ENCODE measurements at places on chromosomes 4 and X.

GRCh38 chr4:22463179-22463578 is 52.7 kb downstream of the ADGRA3 start:
- DNase-seq: no peak

DNA sequence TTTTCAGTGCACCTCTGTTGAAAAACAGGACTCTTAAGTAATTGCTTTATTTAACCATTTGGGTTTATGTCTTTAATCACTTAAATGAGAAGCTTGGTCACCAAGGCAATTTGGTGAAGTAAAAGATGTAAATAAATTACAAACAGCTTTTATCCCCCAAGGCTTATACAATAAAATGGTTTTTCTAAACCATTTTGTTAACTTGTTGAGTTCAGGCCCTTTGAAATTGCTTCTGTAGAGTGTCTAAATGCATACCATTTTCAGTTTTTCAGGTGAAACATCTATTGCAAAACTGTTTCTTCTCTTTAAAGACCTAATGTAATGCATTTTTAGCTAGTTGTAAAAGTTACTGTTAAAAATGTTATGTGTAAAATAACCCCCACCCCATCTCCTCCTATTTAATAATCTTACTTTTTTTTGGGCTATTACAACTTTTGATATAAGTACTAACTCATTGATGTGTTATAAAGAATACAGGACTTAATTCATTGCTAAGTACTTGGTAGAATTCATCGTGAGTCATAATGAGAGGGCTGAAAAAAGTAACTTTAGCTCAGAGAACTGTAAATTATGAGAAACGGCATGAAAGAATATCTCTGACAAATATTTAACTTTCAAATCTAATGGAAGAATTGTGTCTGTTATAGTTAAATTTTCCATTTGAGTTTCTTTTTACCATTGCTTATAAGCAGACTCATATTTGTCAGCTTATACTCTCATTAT is 4.5 kb downstream of the RAPGEF2 start:
- no peak for DNase-seq

- DNase-seq: no peak
Observed at GRCh38 chrX:151703487-151703886, 8.2 kb downstream of the PRRG3 start.

GRCh38 chrX:56314334-56314733 is 82.2 kb downstream of the KLF8 start:
- DNase-seq: no peak

GRCh38 chr4:157810137-157810774 is 362.6 kb downstream of the GASK1B start:
- no peak for DNase-seq

- peak; percentile 62 for DNase-seq
Observed at GRCh38 chrX:53682885-53683555, 3.5 kb downstream of the HUWE1 start.

DNA sequence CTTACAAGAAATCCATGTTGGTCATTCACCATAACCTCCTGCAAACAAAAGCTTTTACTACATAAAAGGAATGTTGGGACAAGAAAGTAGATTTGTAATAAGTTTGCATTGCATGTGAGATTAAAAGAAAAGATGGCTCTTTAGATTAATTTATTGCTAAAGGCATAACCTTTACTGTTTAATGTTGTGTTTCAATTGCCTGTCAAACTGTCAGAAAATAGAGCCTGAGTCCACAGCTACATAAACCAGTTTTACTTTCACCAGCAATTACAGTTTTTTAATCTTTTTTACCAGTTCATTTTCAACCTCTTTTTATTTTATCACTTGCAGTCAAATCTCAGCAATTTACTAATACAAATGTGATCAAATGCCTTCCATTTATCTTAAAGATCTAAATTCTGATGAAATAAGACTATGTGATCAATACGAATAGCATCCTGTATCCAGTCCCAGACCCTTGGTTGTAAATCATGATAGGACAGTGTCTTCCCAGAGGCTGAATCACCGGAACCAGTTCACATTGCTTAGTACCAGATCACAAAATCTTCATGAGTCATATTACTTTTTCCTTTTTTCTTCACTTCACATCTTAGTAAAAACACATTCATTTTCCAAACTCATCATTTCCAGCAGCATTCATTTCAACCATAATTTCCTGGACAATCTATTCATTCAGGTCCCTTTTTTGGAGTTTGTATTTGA is 95.4 kb upstream of the FRG1 start:
- DNase-seq: no peak

GRCh38 chr4:164716901-164717300 is 37.0 kb upstream of the SMIM31 start:
- no peak for DNase-seq

DNA sequence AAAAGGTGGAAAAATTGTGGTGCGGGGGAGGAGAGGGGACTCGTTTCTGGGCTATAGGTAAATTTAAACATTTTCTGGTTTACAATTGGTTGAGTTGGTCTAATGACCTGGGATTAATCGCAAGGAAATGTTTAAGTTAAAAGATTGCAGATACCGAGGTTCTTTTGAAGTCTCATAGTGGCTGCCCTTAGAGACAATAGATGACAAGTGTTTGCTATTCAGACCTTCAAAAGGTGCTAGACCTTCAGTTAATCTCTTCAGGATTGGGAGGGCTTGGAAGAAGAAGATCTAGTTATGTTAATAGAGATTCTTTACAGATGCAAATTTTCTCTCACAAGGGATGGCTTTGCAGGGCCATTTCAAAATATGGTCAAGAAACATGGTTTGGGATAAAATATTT is 2286.1 kb upstream of the AGA start:
- no peak for DNase-seq

- DNase-seq: no peak
Observed at GRCh38 chr4:94516067-94516466, 64.3 kb downstream of the PDLIM5 start.

DNA sequence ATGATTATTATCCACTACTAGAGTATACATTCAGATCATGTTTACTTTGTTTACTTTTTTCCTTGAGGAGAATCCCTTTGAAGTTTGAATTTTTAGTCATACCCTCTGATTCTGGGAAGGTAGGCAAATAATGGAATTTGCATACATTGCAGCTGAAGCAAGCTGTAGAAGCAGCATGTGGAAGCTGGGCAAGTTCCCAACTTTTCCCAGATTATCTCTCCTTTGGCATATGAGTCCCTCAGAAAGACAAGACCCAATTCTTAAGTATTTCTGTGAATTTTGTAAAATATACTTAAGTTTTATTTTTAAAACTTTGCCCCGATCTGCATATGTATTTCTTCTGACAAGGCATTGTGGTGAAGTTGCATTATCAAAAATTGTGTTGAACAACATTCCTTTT is 94.9 kb downstream of the CNKSR2 start:
- DNase-seq: no peak

DNA sequence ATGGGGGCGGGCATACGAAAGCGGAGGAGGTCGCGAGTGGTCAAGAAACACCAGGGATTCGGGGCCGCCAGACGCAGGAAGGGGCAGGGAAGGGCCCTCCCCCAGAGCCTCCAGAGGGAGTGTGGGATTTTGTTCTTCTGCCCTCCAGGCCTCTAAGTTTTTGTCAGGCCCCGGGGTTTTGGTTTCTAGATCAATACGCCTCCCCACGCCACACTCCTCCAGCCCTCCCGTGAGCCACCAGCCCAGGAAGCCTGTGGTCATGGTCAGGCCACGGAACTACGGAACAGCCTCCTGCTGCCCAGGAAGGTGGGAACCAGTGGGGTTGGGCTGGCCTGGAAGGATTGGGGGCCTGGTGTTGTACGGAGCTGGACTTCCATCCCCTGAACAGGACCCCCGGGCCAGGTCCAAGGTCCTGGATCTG is 38.4 kb downstream of the CPLX1 start:
- no peak for DNase-seq

Measured in ascending aorta (tissue), 2 donors.